ENCODE measurements at places on chromosomes 6 and 20. TPM values are rescaled to one million over a fixed set of nuclear protein-coding genes. Genes with fewer than 3 reads are reported as not detected.

Gene BPIFA1
- not detected for total RNA-seq

Gene RHAG
- total RNA-seq: 0.41 TPM

Gene BLTP3A
- 4.5 TPM for total RNA-seq

Gene LHFPL5
- total RNA-seq: 0.82 TPM

Gene CDH22
- total RNA-seq: 2.0 TPM

Gene MOXD1
- 15.9 TPM for total RNA-seq

Gene SLC24A3
- 13.5 TPM for total RNA-seq

Gene ANGPT4
- not detected for total RNA-seq

Gene CNKSR3
- 4.1 TPM for total RNA-seq

Gene CRISP3
- under 0.01 TPM for total RNA-seq

Gene VIP
- 4.1 TPM for total RNA-seq

Gene REV3L
- total RNA-seq: 95.0 TPM

Gene VWA7
- under 0.01 TPM for total RNA-seq

Gene MEP1A
- not detected for total RNA-seq

Gene PSORS1C2
- not detected for total RNA-seq

Gene SLC17A5
- total RNA-seq: 29.8 TPM

Gene HIVEP1
- 13.0 TPM for total RNA-seq

Gene PTK6
- not detected for total RNA-seq

Gene SNRPB
- 59.1 TPM for total RNA-seq

Gene LZTS3
- total RNA-seq: 13.9 TPM

Gene ANKRD66
- not detected for total RNA-seq

Gene OLIG3
- not detected for total RNA-seq

Gene BICRAL
- total RNA-seq: 23.2 TPM

Gene ERVFRD-1
- total RNA-seq: not detected

Gene SLC44A4
- not detected for total RNA-seq

Gene PGC
- under 0.01 TPM for total RNA-seq

Gene PI3
- not detected for total RNA-seq

Gene LY86
- total RNA-seq: 2.9 TPM

Gene SPDEF
- not detected for total RNA-seq

Gene SYCP2L
- total RNA-seq: 5.7 TPM

Gene HCK
- 2.9 TPM for total RNA-seq

Gene RBBP8NL
- not detected for total RNA-seq

Gene SERPINB6
- total RNA-seq: 14.3 TPM

Gene RUNX2
- 0.41 TPM for total RNA-seq

Gene PACRG
- total RNA-seq: 7.3 TPM

Measured in frontal cortex (tissue), 4 donors.